Stimulated activated CD8-positive, alpha-beta memory T cell treated with anti-CD3 and anti-CD28 coated beads, Interleukin-4, amount 100 ng/mL, for 24 hours (primary cell): ENCODE measurements at places on chromosomes 6 and 20.

DNA sequence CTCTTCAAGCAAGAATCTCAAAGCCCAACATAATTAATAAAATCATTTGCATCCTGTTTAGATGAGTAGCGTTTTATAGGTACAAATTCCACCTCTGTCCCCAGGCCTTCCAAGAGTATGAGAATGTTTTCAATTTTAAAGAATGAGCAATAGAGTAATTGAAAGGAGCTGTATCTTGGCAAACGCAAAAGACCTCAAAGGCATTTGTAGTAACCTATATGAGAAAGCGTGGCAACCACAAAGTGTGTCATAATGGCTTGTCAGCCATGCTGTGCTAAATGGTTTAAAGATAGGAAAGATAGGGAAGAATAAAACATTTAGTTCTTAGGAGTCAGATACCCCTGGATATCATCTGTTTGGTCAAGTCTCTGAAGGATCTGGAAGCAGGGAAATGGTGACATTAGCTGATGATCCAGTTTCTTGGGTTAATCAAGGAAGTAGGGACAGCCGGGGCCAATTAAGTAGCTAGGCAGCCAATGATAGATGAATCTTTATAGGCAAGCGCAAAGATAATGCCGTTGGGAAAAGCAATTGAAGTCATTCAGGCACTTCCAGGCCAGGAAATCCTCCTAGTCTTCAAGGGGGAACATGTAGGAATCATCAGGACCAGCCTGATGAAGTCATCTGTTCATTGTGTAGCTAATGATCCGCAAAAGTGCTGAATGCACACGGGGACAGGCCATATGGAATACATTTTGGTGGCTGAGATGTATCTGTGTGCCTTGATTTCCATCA lies 71.5 kb upstream of the ISM1 start:
- no peak for DNase-seq

DNA sequence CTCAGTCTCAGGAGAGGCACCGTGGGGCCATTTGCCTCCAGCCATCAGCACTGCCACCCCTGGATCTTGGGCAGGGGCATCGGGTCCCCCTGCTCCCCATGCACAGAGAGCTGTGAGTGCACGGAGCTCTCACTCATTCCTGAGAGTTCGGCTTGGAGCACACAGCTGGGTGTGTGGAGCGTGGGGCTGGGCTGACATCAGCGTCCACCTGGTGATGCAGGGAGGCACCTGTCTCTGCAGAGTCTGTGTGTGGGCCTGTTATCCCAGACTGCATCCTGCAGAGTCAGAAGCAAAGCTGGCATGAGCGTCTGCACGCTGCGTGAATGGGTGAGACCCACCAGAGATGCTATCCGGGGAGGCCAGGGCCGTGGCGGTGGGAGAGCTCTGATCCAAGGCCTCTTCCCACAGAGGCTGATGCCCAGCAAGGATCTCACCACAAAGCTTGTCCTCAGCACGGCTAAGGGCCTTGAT lies 248.8 kb upstream of the AFDN start:
- no peak for DNase-seq

DNA sequence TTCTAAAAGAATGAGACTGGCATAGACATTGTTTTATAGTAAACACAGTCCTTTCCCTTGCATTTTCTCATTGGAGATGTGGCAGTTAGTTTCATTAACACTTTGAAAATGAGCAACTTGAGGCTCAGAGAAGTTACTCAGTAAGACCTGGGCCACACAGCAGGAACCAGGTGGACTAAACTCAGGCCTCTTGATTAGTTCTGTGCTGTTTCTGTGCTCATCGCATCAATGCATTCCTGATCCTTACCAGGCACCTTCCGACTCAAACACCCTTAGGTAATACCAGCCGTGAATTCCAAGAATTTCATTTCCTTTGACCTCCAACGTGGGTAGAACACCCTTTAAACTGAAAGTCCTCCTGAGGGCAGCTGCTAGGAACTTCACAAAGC lies 362.8 kb downstream of the ESR1 start:
- DNase-seq: no peak

- DNase-seq: no peak
These were observed 13.0 kb upstream of the F13A1 start for GRCh38 chr6:6333501-6333900.

- no peak for DNase-seq
These were observed 567.9 kb upstream of the CITED2 start for GRCh38 chr6:139942331-139942730.

DNA sequence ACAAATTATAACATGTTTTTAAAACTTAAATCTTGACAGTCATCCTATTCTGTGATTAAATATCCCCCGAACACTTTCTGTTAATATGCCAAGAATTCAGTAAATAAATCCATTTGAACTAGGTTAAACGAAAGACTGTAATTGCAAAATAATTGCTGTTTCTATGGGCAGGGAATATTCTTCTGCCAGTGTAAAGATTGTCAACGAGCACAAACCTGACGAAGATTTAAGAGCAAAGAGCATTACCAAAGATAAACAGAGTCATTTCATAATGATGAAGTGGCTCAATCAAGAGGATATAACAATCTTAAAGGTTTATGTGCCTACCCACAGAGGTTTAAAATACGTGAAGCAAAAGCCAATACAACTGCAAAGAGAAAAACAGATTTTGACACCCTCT lies 76.3 kb upstream of the ADGRG6 start:
- DNase-seq: no peak

DNA sequence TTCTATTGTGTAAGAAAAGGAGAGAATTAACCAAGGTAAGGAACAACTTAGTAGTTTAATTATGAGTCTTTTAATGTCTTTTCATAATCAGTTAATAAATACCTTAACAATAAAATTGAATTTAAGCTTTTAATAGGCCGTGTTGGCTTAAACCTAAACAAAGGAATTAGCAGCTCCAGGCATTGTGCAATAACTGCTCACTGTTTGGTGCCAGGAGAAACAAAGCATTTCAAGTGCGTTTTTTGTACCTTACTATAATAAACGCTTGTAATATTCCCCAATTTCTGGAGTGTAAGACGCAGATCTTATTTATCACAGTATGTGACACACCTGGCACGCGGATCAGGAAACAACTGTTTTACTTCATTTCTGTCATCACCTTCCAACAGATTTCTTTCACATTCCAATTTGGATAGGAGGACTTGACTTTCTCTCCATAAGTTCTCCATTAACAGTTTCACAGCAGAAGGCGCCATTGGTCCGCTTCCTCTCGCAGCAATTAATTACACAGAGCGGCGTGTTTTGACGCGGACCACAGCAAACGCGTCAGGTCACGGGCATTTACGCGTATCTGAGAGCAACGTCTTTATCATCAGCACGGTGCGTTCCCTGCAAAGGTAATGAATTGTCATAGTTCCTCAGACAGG lies 335.8 kb upstream of the NT5E start:
- DNase-seq: no peak

DNA sequence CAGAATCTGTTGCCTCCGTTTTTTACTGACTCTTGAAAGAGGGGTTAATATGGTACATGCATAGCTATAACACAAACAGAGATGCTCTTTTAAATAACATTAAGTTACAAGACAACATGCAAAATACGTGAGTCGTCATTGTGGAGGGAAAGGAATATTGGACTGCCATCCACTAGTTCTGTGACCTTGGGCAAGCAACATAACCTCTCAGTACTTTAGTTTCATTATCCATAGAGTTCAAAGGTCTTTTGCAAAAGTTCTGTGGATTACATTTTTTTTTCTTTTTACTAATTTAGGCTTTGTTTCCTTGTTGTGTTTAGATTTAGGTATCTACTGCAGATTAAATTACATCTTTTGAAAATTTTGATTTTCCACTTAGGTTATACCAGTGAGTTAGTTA lies 70.5 kb downstream of the MACROD2 start:
- DNase-seq: no peak

GRCh38 chr6:79435746-79436145 lies 101.5 kb downstream of the LCA5 start:
- DNase-seq: no peak

- DNase-seq: peak; percentile 0
These were observed at the start of gene ID4 for GRCh38 chr6:19836799-19837510. Gene ID4, plus strand, starts transcription at chr6:19837370. Its CDS starts 385 bp downstream, at chr6:19837755.

GRCh38 chr20:38043512-38044300 lies 10.2 kb downstream of the RPRD1B start:
- DNase-seq: no peak

- DNase-seq: no peak
These were observed 70.6 kb upstream of the DST start for GRCh38 chr6:56713254-56713672.

GRCh38 chr6:11224252-11224965 lies 8.1 kb downstream of the NEDD9 start:
- DNase-seq: no peak

GRCh38 chr6:26206868-26207801 lies 119.9 kb downstream of the HFE start:
- no peak for DNase-seq

DNA sequence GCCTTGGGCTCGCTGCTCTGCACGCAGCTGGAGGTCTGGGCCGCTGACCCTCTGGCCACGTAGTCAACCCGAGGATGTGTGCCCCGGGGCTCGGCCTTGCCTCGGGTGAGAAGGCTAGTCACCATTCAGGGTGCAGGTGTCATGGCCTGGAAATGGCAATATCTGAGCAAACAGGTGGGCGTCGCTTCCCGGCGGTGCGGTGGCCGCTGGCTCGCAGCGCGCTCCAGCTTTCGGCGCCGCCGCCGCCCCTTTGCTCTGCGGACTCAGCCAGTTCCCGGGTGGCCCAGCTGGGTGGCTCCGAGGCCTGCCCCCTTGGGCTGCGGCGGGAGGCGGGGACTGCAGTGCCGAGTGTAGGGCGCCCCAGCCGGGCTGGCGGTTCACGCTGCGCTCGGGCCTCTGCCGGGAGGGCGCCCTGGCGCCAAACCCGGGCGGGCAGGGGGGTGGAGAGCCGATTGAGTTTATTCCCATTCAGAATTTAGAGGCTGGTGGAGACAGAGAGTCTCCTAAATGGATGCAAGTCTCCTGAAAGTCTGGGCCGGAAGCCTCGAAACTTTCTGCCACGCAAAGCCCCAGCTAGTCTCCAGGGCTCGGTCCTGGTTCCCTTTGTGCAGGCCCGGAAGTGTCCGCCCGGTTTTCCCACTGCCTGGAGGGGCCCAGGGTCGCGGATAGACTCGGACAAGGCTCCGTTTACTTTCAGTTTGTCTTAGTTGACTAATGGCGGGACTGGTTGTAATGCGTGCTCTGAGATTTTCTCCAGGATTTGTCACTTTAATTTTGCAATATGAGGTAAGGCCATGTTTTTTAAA lies 11.3 kb upstream of the TFAP2A start:
- no peak for DNase-seq

- DNase-seq: no peak
These were observed 96.8 kb downstream of the RIMS1 start for GRCh38 chr6:71983131-71983530.

- DNase-seq: no peak
These were observed at the start of gene CASS4 for GRCh38 chr20:56411759-56412472. Gene CASS4, plus strand, starts transcription at chr20:56412260. Its CDS starts 199 bp downstream, at chr20:56412459.

DNA sequence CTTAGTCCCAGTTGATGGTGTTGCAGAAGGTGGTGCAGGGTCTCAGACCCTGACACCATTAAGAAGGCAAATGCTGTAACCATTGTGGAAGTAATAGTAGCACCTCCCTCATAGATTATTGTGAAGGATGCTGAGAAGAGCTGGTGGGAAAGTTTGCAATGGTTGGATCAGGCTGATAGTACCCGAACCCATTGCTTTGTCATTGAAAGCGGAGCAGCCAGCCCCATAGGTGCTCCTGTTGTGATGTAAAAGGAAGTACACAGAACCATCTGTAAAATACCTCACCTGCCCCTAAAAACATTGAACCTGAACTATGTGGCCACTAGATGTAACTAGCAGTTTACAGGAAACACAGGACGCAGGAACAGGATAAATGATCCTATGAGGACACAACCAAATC lies 31.5 kb downstream of the RIOK1 start:
- DNase-seq: no peak

- no peak for DNase-seq
These were observed 224.9 kb downstream of the ANKRD60 start for GRCh38 chr20:58003525-58003924.

DNA sequence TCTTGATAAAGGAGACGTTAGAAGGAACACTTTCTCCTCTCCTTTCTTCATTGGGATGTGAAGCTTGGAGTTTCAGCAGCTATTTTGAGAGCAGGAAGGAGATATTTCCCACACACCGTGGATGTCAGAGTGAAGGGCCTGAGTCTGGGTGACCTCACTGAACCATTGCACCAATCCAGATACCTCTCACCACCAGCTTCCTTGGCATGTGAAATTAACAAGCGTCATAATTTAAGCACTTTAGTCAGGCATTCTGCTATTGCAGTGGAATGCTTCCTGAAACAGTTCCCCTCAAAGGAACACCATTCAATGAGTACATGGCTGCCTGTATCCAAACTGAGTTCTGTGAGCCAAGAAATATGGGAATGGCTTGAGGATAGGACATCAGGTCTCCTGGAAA lies 83.7 kb downstream of the CHMP4B start:
- DNase-seq: no peak

- no peak for DNase-seq
These were observed 3.8 kb downstream of the PTPN1 start for GRCh38 chr20:50514035-50514337.

DNA sequence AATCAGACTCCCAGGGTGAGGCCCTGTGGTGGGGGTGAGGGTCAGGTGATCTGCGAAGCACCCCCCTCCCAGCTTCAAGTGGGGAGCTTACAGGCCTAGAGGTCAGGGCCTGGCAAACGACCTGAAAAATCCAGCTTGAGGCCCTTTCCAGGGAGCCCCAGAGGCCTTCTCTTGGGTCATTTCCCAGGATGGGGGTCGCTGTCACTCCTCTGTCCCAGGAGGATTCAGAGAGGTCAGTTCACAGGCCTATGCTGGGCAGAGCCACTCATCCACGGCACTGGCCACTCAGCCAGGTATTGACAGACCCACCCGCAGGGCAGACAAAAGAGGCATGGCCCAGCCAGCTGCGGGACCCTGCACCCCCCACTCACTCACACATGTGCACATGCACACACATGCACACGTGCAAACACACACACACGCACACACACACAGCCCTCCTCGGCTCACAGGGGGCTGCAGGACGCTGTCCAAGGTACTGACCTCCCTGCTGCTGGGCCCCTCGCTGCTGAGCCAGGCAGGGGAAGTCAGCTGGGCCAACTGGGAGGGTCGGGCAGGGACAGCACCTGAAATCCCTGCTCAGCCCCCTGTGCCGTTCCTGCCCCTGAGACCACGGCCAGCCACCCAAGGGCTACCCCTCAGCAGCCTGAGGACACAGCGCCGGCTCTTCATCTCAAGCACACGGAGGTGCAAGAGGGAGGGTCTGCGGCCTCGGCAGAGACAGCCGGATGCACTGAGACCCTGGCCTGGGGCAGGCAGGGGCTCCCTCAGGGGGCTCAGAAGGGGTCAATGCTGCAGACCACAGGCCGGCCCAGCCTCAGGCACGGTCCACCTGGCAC lies 113.8 kb downstream of the TAF4 start:
- no peak for DNase-seq

DNA sequence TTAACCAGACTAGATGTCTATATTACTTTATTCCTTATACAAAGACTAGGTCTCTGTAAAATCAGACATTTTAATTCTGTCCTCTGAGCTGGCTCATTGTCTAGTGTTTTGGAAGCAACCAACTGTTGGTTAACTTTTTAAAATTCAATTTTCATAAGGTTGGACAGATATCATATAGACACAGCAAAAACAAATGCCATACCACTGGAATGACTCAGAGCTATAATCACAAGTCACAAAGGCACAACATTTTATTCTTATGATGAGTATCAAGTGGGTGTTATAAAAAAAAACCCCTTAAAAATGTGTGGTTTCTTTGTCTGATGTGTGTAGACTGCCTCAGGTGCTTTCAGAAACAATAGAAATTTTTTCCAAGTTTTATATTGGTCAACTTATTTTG lies 296.2 kb upstream of the MARCKS start:
- no peak for DNase-seq
